ENCODE measurements at places on chromosomes 16 and 17.

DNA sequence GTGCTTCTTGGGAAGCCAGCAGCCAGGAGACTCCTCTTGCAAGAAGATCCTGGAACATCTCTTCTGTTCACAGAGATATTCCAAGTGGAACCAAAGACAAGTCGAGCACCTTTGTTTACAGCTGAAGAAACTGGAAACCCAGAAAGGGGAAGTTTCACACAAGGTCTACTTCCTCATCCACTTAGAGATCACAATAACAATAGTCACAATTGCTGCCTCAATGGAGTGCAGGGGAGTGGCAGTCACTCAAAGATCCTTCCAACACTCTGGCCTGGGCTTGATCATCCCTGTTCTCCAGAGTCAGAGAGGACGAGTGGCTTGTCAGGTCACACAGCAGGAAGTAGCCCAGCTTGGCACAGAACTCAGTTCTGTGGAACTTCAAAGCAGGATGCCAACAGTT is 46.9 kb upstream of the SIAH1 start:
- DNase-seq = no peak

DNA sequence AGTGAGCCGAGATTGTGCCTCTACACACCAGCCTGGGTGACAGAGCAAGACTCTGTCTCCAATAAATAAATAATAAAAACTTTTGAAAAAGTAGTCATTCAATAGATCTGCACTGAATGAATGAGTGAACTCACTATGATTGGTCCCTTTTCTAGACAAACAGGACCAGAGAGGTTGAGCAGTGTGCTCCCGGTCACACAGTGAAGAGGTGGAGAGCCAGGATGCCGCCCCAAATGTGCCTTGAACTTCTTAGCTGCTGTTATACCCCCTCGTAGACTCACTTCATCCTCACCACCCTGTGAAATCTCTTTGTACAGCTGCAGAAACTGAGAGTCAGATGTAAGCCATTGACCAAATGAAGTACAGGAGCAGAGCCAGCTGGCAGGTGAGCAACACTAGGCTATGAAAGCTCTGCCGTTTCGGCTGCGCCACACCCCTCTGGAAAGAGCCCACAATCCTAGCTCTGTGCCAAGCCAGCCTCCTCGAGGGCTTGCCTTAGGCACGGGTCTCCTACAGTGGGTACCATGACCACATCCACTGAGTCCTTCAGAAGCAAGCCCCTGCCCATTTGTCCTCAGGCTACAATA is 7.8 kb upstream of the KIAA0513 start:
- DNase-seq = peak; percentile 47

DNA sequence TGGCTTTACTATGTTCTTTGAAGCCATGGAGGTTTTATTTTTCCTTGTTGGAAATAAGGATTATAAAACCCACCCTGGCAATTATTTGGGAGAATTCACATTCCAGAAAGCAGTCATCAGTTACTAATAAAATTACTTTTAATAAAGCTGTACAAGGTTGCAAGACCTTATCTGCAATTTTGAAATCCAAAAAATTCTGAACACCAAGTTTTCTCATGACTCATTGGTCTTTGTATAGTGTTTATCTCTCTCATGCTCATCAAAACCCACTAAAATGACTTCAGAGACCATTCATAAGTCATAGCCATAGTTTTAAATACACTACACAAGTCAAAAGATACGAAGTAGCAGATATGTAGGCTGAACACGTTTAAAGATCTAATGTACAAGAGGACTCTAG is 6.0 kb upstream of the KRT38 start:
- no peak for DNase-seq

- DNase-seq = peak; percentile 44
Measured at GRCh38 chr16:86635176-86635876, 57.0 kb downstream of the FOXL1 start.

GRCh38 chr16:82510789-82511305 is 115.9 kb upstream of the CDH13 start:
- DNase-seq = no peak

DNA sequence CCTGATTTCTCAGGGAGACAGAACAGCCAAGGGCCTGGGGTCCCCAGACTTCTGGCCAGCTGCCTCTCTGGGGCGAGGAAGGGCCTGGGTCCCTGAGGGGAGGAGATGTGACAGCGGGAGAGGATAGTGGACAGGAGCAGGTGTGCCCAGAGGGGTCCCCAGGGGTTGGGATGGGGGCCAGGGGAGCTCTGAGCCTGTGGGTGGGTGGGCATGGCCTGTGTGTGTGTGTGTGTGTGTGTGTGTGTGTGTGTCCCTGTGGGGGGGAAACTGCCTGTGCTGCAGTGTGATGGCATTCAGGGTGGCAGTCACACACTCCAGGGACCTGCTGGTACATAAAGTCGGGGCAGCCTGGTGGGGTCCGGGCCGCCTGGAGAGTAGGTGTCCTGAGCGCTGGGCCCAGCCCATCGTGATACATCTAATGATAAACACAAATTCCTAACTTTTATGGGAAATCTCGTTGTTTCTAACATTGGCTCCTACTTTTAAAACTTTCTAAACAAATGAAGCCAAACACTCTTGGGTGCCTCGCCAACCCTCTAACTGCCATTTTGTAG is 1.4 kb downstream of the ITGB4 start:
- DNase-seq = no peak
